OCI-M1 (cell line): ENCODE measurements at places on chromosomes 11 and 22.

GRCh38 chr11:105612771-105613170 lies 2.9 kb downstream of the GRIA4 start:
- peak; percentile 3 for DNase-seq

GRCh38 chr11:127252321-127252720 lies 251.8 kb upstream of the KIRREL3 start:
- DNase-seq, result no peak

- DNase-seq, result no peak
Measured at GRCh38 chr22:33921525-33922348, 1.5 kb upstream of the LARGE1 start.

DNA sequence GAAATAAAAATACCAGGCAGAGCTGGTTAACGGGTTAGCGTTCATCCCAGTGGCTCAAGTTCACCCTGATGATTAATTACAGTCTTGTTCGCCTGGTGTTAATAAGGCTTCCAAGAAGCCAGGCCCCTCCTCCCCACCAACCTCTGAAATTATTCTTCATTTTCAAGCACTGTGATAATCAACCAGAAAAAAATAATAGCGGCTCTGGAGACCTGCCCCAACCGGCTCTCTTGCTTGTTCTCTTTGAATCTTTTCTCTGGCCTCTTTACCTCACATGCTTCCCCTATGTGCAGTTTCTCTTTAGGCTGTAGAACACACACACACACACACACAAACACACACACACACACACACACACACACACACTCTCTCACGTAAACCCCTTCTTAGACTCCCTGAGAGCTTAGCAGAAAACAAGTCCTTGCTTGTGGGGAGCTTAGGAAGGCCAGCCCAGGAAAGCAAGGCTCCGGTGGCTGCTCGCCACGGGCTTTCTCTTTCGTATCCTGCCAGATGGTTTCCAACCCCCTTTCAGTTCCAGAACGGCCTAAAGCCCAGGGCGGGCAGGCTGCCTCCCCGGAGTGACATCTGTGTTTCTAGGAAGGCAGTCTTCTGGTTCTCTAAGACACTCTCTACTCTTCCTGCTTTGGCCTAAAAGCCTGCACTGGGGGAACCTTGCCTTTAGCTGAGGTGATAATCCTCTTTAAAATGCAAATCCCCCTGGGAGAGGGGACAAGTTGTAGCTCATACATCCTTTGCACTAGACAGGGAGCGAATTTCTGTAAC lies 106.4 kb upstream of the SESN3 start:
- DNase-seq, result no peak

- no peak for DNase-seq
Measured at GRCh38 chr11:69467196-69467595, 14.3 kb upstream of the LINC01488 start.
